H4 (cell line): ENCODE measurements at places on chromosomes 4 and X. TPM values are rescaled to one million over a fixed set of nuclear protein-coding genes. Genes with fewer than 3 reads are reported as not detected.
A peak's percentile ranks its signal among the peaks of the same experiment; 100 is the strongest.

DNA sequence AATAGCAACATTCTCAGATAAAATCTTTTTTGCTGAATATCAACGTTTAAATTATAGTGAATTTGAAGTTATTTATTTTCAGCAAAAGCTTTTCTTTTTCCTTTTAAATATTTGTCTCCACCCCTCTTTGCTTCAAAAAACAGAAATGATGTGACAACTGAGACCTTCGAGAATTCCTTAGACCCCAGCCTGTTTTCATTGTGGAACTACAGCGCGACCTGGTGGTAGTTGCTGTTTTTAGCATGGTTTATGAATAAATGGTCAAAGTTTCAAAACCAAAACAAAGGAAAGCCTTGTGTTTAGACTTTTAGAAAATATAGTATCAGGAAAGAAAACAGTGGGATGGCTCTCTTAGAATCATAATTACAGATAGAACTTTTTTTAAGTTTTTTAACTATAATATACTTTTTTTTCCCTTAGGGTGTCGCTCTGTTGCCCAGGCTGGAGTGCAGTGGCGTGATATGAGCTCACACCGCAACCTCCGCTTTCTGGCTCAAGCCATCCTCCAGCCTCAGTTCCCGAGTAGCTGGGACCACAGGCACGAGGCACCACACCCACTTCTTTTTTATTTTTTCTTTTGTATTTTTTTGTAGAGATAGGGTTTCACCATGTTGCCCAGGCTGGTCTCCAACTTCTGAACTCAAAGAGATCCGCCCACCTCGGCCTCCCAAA, 26.8 kb upstream of the TMEM184C start:
- peak; percentile 69 for DNase-seq

The DNAAF6 gene
- not detected in 2 replicates for total RNA-seq

- DNase-seq, result no peak
Observed at GRCh38 chr4:123114084-123114914, 191.9 kb upstream of the NUDT6 start.

- no peak for DNase-seq
Observed at GRCh38 chrX:2321411-2321810, 179.4 kb downstream of the DHRSX start.

GRCh38 chr4:77652237-77652897, 46.7 kb downstream of the CXCL13 start:
- no peak for DNase-seq

GRCh38 chr4:64774626-64775025, 365.4 kb upstream of the TECRL start:
- no peak for DNase-seq

The RAI2 gene
- total RNA-seq, result 0.87 TPM in 1 of 2 replicates, not detected in the other

The REELD1 gene
- not detected in 2 replicates for total RNA-seq

The ATP11C gene
- total RNA-seq, result 30.4 and 34.9 TPM in 2 replicates

- no peak for DNase-seq
Observed at GRCh38 chr4:183540410-183541009, 35.7 kb downstream of the ING2 start.

GRCh38 chr4:107130157-107130556, 94.0 kb upstream of the DKK2 start:
- DNase-seq, result no peak

- no peak for DNase-seq
Observed at GRCh38 chrX:112051576-112051975, 31.0 kb downstream of the TRPC5 start.

DNA sequence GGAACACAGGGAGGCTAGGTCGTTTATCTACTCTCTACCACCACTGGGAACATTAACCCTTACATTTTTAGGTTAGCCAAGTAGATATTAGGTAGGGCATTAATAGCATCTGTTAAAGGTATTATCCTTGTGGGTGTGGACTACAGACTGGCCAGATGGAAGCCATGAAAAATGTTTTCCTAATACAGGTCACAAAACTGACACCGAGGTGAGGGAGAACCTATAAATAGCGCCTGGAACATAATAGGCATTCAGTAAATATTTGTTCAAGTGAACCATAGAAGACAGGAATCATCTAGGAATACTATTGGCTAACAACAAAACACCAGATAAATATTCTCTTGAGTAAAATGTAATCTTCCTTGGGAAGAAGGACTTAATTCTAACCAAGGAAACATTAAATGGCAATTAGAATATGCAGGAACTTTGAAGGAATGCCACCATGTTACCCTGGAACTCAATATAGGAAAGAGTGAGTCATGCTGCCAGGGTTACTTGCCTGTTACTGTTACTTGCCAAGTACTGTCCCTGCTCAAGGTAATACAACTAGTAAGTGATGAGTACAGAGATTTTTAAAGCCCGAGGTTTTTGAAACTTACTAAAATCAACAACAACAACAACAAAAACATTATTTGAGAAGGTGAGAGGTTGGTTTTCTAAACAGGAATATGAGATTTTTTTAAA, 79.0 kb downstream of the SOX3 start:
- no peak for DNase-seq

- DNase-seq, result no peak
Observed at GRCh38 chr4:113644398-113644797, 117.1 kb downstream of the CAMK2D start.

DNA sequence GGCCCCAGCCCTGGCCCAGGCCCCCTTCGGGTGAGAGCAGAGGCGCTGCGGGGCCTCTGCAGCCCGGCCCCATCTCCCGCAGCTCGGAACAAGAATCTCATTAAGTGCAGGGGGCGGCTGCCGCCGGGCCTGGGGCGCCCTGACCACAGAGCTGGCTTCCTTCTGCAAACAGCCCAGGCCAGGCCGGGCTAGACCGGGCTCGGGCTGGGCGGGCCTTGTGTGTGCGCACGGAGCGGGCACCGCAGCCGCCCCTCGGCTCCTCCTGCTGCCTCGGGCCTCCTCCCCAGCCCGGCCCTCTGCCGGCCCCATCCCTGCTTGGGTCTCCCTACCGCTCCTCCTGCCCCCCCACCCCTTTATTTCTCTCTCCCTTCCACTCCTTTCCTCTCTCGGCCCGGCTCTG, 83.3 kb downstream of the EFNB1 start:
- DNase-seq, result no peak

- no peak for DNase-seq
Observed at GRCh38 chr4:125091101-125091500, 223.7 kb upstream of the FAT4 start.
